NCI-H460 (cell line): ENCODE measurements at places on chromosomes 13 and 19.
A peak's percentile ranks its signal among the peaks of the same experiment; 100 is the strongest.

DNA sequence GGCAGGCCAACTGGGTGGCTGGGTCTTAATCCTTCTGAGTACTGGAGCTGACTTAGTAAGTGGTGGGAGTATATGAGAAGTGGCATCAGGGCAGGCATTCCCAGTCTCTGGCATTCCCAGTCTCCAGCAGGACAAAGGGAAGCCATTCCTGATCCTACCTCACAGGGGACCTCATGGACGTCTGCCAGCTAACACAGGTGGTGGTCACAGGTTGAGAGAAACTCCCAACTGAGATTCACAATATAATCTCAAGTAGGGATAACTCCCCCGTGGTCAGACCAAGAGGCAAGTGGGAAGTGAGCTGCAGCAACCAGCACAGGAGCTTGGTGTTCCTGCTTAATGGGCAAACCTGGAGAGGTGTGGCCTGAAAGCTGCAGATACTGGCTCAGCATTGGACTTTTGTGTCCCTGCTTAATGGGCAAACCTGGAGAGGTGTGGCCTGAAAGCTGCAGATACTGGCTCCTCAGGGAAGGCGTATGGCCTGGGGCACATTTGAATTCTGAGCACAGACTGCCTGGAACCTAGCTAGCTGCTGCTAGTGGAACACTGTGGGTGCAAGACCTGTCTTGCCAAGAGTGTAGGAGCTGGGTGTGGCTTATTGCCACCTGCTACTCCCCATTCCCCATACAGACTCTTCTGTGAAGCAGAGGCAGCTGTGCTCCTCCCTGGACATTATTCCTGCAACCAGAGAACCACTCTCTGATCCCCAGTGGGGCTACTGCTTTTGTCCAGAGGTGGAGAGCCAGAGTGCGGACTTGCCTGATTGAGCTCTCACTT is 25.9 kb upstream of the OR10H2 start:
- DNase-seq, result no peak

DNA sequence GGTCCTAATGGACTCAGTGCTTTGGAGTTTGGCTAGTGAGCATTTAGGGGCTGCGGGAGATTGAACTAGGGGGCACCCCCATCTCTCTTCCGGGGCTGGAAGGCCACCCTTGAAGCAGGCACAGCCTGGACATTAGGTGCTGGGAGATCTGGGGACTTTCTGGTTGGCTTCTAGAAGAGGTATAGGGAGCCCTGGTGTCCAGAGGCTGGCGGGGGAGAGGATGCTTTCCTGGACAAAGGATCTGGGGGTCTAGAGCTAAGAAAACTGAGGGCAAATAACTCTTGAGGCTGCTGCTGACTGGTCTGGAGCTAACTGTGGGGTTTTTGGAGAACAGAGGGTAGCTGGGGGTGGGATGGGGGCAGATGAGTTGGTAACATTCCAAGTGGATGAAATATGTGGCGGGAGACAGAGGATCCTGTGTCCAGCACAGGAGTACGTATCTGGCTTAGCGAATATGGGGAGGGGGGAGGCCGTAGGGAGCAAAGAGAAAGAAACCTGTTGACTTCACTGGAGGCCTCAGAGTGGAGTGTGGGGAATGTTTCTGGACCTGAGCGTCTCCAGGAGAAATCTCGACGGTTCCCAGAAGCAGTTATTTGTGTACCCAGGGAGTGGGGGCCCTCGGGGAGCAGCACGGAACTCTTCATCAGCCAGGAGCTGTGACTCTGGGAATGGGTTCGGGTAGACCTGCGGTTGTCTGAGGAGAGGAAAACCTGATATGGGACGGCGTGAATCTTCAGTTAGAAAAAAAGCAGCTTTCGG is 1.4 kb downstream of the HNRNPUL1 start:
- DNase-seq, result no peak

GRCh38 chr13:111187960-111188541 is 72.9 kb downstream of the ARHGEF7 start:
- no peak for DNase-seq

GRCh38 chr13:32150794-32151193 is 119.2 kb downstream of the FRY start:
- DNase-seq, result no peak

- DNase-seq, result peak; percentile 76
Measured at GRCh38 chr13:101751488-101751887, 299.0 kb downstream of the ITGBL1 start.
